GF-D8 (cell line): ENCODE measurements at places on chromosomes 11 and 22.
A peak's percentile ranks its signal among the peaks of the same experiment; 100 is the strongest.

- DNase-seq: no peak
Observed at GRCh38 chr11:64888729-64889511, 10.5 kb upstream of the EHD1 start.

DNA sequence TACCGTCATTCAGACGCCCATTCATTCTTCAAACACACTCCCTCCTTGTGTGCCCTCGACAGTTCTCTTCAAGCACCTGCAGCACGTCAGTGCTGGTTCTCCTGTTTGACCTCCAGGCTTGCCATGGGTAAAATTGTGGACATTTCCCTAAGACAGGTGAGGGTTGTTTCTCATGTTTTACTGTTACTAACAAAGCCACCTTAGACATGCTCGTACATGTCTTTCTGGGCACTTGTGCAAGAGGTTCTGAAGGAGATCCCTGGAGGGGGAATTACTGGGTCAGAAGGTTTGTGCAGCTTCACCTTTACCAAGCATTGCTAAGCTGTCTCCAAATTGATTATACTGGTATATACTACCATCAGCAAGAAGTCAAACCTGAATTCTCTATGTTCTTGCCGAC is 189.7 kb upstream of the TMEM45B start:
- no peak for DNase-seq

GRCh38 chr11:2528301-2529050 is 83.7 kb downstream of the KCNQ1 start:
- DNase-seq: no peak

GRCh38 chr22:49328118-49328475 is 499.6 kb downstream of the BRD1 start:
- no peak for DNase-seq

- no peak for DNase-seq
Observed at GRCh38 chr11:116406042-116406441, 366.7 kb downstream of the BUD13 start.

DNA sequence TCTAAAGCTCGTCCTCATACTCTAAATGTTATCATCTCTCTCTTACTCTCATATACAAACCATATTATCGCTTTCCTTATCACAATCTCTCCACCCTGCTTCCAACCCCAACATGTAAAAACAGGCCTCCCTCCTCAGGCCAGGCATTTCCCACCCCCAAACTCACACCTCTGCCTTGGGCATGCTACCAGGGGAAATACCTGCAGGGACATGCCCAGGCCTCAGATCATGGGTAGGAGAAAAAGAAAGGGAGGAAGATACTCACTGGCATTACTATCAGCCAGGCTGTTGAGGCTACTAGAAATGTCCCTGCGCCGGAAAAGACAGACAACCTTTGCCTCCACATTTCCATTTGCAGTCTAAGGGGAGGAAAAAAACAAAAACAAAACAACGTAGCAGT is 1.8 kb downstream of the MTA2 start:
- no peak for DNase-seq

- no peak for DNase-seq
Observed at GRCh38 chr22:29937940-29938693, 55.1 kb downstream of the MTMR3 start.

DNA sequence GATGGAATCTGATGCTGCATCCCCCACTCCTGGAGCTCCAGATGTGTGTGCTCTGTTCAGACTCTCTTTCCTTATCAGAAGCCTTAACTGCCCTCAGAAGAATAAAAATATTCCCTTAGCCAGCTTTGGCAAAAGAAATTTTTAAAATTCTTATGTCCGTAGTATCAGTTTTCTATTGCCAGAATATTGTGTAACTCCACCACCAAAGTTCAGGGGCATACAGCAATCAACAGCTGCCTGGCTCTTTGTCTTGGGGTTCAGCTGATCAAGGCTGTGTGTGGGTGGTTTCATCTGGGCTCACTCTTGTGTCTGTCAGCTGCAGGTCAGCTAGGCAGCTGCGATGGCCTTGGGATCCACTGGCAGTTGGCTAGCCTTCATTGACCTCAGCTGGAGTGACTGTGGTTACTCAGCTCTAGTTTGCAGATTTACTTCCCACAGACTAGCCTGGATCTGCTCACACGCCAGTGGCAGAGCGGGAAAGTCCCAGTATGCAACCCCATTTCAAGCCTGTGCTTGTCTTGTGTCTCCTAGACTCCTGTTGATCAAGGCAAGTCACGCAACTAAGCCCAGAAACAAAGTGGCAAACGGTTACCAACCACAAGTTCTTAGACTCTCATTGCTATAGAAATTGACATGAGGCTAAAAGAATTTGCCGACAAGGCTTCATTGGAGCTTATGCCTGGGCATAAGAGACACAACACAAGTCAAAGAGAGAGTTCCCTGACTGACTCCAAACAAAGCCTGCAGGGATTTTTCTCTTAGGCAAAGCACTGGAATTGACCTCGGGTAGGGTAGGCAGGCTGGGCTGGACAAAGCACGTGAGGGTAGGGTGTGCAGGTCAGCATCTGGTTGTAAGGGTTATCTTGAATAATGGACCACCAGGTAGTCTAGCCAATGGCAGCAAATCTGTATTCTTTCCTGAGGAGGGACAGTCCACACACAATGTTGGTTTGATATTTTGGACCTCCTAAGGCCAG is 7.5 kb downstream of the TMEM138 start:
- DNase-seq: no peak

- DNase-seq: no peak
Observed at GRCh38 chr11:113690619-113691569, 15.2 kb downstream of the TMPRSS5 start.

DNA sequence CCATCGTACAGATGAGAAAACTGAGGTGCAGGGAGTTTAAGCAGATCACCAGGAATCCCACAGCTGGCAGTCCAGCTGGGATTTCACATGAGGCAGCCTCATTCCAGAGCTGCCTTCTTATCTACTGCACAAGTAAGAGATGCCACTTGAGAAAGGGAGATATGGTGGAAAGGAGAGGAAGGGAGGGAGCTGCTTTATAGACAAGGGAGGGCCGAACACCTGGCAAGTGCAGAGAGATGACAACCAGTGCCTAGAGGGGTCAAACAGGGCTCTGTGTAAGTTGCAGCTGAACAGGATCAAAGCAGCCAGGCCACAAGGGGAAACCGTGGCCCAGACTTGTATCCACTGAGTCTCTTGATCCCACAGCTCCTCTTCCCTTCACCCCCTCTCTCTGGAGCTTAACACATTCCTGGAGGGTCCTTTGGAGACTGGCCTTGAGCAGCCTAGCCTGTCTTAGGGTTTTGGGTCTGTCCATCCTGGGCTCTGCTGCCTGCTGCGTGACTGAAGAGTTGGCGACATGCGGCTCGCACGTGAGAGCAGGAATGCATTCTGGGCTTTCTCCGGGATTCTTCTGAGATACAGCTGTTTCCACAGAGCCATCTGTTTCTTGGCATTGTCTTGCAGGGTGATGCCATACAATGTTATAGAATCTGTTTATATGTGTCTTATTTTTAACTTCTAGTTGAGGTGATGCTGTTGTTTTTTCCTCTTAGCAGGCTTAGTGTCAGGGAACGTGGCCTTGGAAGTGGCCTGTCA is 268.5 kb upstream of the SYN3 start:
- DNase-seq: no peak

GRCh38 chr11:96111308-96111707 is 187.4 kb upstream of the MTMR2 start:
- no peak for DNase-seq

DNA sequence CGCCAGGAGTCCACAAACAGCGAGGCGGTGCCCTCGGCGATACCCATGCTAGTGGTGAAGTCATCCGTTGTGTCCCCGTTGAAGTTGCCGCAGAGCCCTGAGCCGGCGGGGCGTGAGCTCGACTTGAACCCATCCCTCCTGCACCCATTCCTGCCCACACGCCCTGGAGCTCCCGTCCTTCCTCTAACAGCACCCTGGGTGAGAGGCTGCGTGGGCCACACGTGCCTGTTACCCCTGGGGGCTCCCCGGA is 8.3 kb downstream of the MUC6 start:
- DNase-seq: no peak

DNA sequence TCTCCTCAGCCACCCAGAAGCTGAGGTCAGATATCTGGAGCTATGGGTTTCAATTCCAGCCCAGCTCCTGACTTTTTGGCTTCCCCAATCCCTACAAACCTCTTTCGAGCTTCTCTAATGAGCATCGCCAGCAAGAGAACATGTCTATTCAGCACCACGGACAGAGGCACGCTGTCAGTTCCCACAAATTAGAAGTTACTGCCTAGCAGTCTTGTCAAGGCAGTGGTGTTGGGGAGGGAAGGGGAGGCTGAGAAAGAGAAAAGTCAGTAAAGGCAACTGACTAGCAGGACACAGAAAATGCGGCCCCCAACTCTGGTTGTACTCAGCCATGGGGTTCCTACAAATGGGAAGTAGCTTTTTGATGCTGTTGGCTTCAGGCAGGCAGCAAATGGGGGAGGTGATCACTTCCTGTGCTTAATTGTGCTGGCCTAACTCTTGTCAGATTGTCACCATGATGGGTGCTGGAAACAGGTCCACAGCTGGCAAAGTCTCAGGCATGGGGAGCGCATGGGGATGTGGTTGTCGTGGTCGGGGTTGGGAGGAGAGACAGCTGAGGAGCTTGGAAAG is 205.9 kb downstream of the ST3GAL4 start:
- DNase-seq: no peak

- DNase-seq: no peak
Observed at GRCh38 chr11:116693593-116694348, 79.0 kb downstream of the BUD13 start.

DNA sequence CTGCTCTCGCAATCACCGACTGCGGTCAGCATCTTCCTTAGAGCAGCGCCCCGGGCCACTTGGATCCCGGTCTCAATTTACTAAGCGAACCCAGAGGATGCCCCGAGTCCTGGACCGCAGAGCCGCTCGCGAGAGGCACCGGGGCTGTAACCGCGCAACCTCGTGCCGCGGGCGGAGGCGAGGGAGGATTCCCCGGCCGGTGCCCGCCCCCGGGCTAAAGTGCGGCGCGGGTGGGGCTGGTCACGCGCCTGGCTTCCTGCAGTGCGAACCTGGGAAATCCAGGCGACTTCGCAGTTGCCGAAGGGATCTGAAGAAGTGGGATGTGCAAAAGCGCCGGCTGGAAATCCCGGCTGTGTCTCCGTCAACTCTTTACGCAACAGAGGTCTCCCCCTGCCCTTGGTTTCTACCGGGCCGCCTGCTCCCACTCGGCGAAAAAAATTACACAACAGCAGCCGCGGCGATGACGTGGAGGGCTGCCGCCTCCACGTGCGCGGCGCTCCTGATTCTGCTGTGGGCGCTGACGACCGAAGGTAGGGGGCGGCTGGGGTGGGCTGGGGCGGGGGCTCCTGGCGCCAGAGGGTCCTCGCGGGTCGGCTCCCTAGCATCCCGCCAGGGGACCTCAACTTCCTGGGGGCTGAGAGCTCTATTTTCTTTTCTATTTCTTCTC is at the start of gene NCR3LG1:
NCR3LG1 (plus strand) TSS at position 291 of the 667 bp plus-strand sequence; CDS start at position 461, 170 bp downstream.
- peak; percentile 9 for DNase-seq

DNA sequence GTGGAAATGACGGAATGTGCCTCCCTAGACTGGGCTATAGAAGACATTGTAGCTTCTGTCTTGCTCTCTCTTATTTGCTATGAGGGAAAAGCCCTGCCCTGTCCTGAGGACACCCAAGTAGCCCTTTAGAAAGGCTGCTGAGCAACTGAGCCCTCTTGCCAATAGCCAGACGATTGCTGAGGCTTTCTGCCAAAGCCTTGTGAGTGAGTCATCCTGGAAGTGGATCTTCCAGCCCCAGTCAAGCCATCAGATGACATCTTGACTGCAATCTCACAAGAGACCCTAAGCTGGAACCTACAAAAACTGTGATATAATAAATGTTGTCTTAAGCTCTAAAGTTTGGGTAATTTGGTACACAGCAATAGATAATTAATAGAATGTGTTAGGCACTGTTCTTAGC is 3.9 kb upstream of the TRAF6 start:
- DNase-seq: no peak

GRCh38 chr11:71249301-71249700 is 3.1 kb downstream of the SHANK2 start:
- no peak for DNase-seq

DNA sequence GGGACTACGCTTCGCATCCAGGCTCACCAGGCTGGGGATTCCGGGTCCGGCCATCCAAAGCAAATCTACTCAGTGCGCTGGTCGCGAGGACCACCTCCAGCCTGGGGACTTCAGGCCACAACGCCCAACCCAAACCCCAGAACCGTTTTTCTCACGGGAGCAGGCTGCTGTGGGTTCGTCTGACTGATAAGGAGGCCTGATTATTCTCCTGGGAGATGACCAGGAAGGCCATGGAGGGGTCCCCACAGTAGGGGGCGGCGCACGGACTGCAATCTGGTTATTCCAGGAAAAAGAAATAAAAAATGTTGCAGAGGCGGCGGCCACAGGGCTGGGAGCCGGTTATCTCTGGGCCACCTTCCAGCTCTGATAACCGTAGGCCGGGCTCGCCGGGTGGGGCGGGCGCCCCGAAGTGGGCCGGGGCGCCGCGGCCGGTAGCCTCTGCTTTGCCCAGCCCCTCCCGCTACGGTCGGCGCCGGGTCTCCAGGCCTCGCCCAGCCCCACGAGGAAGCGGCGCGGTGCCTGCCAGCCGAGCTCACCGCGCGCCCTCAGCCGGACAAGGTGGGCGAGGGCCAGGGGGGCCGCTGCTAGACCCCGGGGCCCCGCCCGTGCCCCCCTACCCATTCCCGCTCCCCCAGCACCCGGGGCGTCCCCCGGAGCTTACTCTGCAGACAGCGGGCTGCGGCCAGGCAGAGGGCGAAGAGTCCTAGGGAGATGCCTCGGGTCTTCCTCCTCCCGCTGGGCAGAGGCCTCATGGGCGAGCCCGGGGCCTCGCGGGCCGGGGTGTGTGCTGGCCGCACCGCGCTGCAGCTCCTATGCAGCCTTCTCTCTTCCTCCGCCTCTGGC is 446 bp downstream of the VSTM5 start:
- no peak for DNase-seq

DNA sequence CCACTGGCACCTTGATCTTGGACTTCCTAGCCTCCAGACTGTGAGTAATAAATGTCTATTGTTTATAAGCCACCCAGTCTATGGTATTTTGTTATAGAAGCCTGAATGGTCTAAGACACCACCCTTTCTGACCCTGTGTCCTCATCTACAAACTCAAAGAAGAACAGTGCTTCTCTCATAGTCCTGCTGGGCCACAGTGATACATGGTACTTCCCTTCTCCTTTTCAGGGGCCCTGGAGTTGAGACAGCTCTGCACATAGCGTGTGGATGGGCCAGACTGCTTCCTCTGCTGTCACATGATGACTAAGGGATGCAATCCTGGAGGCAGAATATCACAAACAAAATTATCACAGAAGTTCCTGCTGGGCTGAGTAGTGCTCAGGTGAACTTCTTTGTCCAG is 5.0 kb downstream of the KCNJ11 start:
- no peak for DNase-seq

GRCh38 chr11:849104-849824 is 6.6 kb downstream of the TSPAN4 start:
- no peak for DNase-seq

GRCh38 chr11:35875466-35875865 is 68.4 kb upstream of the LDLRAD3 start:
- no peak for DNase-seq

GRCh38 chr11:92765965-92766371 is 203.5 kb upstream of the MTNR1B start:
- DNase-seq: no peak

DNA sequence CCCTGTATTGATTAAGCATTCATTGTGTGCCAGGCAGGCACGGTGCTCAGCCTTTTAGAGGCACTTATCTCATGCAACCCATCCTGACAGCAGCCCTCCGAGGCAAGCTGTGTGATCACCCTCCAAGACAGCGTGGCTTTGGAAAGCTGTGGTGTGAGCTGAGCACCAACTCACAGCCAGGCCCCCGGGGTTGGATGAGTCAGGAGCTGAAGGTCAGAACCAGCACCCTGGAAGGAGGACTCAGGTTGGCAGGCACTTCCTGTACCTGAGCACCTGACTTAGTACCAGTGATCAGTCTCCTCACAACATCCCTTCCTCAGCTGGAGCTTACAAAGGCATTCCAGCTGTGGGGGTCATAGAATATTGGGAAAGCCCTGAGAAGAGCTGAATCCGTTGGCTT is 9.0 kb downstream of the PATZ1 start:
- no peak for DNase-seq
